Activated CD8-positive, alpha-beta memory T cell treated with anti-CD3 and anti-CD28 coated beads, Interleukin-2, amount 10 ng/mL, durations not matched to agents 7 days and 5 days (primary cell): ENCODE measurements at places on chromosomes 5 and 9. TPM values are rescaled to one million over a fixed set of nuclear protein-coding genes. Genes with fewer than 3 reads are reported as not detected.

- DNase-seq = no peak
- no peaks in the 10 kb centered on the region for H3K4me1 ChIP-seq
- H3K27me3 ChIP-seq = no peaks in the 10 kb centered on the region
- no peaks in the 10 kb centered on the region for H3K36me3 ChIP-seq
These were observed 57.7 kb downstream of the PDE4D start for GRCh38 chr5:59835800-59836199.

DNA sequence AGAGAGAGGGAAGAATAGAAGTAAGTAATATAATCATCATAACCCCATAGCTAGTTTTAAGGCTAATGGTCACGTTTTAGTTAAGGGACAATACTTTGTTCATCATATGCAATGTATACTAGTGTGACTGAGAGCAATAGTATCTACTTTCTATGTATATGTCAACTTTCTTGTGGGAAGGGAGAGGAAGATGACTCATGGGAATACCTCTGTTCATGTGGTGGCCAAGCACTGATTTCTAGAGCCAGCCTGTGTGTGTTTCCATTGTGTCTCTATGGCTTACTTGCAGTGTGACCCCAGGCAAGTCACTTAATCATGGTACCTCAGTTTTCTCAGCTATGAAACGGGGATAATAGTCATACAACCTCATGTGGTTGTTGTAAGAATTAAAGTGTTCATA is 639.6 kb downstream of the CETN3 start:
- H3K27ac ChIP-seq = no peak overlapping the region
- H3K4me3 ChIP-seq = no peak overlapping the region
- H3K4me1 ChIP-seq = no peaks in the 10 kb centered on the region
- DNase-seq = no peak
- H3K36me3 ChIP-seq = no peaks in the 10 kb centered on the region

GRCh38 chr9:86471171-86471815 is 117.1 kb upstream of the TUT7 start:
- no peak for DNase-seq
- H3K4me1 ChIP-seq = peaks cover 1% of the 10 kb centered on the region
- no peak overlapping the region for H3K27ac ChIP-seq

DNA sequence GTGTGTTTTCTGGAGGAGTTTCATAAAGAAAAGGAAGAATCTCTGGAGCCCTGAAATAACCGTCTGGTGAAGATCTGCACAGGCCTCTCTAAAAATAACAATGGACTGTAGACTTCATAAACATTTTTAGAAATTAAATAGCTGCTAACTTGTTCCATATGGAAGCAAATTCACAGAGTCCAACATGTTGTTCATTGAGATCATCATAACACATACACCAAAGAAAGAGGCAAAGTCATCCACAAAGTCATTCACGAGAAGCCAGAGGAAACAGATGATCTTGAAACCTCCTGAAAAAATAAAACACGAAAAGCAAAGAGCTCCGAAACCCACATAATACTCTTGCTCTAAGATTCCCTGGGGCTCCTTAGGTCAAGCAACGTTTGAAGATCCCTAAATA is 347.8 kb downstream of the EFNA5 start:
- no peaks in the 10 kb centered on the region for H3K27me3 ChIP-seq
- no peak overlapping the region for H3K27ac ChIP-seq
- no peaks in the 10 kb centered on the region for H3K36me3 ChIP-seq
- H3K4me1 ChIP-seq = no peaks in the 10 kb centered on the region
- no peak for DNase-seq

- H3K27ac ChIP-seq = no peak overlapping the region
- no peak for DNase-seq
- no peak overlapping the region for H3K4me3 ChIP-seq
These were observed 106.2 kb upstream of the LMX1B start for GRCh38 chr9:126507318-126508109.

GRCh38 chr5:10479154-10479721 is 37.6 kb downstream of the ROPN1L start:
- H3K4me3 ChIP-seq = no peak overlapping the region
- H3K36me3 ChIP-seq = no peaks in the 10 kb centered on the region

Gene RGS7BP
- not detected for total RNA-seq

Gene KIF12
- total RNA-seq = not detected

GRCh38 chr9:98095401-98095800 is 23.6 kb downstream of the TRIM14 start:
- DNase-seq = no peak
- no peaks in the 10 kb centered on the region for H3K27me3 ChIP-seq
- peaks cover 69% of the 10 kb centered on the region for H3K36me3 ChIP-seq
- H3K4me1 ChIP-seq = peaks cover 32% of the 10 kb centered on the region
- H3K27ac ChIP-seq = no peak overlapping the region
- H3K4me3 ChIP-seq = no peak overlapping the region

GRCh38 chr5:113900816-113901215 is 387.3 kb downstream of the YTHDC2 start:
- no peaks in the 10 kb centered on the region for H3K27me3 ChIP-seq
- H3K4me1 ChIP-seq = no peaks in the 10 kb centered on the region
- no peaks in the 10 kb centered on the region for H3K36me3 ChIP-seq
- DNase-seq = no peak

Gene TSSK1B
- not detected for total RNA-seq

DNA sequence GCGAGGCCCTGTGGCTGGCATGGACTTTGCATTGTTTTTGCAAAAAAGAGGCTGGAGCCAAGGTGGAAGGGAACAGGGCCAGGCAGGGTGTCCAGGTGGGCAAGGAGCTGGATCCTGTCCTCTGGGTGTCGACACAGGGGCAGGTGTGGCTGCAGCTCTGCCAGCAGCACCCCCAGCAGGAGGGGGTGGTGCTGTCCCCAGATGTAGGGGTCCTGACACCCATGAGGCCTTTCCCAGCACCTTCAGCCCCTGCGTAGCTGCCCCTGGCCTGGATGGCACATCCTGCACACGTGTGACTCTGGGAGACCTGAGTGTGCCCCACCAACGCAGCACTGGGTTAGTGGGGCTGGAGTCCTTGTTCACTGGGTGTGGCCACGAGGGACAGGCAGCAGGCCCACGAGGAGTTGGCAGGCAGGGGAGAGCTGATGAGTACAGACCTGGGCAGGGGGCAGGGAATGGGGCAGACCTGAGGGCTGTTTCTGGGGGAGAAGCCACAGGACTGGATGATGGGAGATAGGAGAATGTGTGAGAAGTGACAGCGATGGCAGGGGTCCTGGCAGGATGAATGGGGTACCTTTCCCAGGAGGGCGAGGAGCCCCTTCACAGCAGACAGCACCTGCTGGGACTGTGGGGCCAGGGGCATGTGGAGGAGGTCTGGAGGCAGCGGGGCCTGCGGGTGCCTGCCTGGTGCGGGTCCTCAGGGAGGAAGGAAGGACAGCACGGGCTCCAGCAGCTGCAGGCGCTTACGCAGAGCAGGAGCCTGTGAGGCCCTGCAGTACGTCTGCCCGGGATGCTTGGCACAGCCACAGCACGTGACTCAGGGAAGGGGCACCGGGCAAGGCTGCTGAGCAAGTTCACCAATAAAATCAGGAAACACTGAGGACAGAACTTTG is 3.6 kb upstream of the RASGEF1C start:
- DNase-seq = no peak
- H3K36me3 ChIP-seq = no peaks in the 10 kb centered on the region
- H3K4me1 ChIP-seq = peaks cover 7% of the 10 kb centered on the region
- H3K27ac ChIP-seq = no peak overlapping the region
- H3K27me3 ChIP-seq = peaks cover 14% of the 10 kb centered on the region
